LoVo (cell line): ENCODE measurements at places on chromosomes 2 and 18.

DNA sequence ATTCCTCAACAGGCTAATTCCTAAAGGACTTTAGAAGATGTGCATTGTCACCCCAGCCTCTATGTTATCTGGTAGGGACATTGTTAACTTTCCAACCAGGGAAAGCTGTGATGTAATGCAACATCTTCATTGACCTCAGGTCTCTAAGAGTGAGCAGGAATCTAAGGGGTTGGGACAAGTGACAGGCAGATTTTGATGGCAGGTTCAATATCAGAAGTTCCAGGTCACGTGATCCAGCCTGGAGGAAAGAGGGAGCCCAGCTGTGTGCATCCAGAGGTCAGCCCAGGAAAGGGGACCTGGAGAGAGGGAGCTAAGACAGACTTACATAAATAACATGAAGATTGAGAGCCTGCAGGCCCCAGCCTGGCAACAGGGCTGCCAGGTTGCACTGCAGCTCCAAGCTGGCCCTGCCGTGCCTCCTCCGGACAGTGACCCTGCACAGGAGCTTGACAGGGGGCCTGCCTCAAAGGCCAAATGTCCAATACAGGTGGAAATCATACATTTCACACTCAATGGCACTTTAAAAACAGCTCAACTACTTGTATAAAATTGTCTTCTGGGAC is 262.2 kb upstream of the MGAT5 start:
- DNase-seq, result no peak

DNA sequence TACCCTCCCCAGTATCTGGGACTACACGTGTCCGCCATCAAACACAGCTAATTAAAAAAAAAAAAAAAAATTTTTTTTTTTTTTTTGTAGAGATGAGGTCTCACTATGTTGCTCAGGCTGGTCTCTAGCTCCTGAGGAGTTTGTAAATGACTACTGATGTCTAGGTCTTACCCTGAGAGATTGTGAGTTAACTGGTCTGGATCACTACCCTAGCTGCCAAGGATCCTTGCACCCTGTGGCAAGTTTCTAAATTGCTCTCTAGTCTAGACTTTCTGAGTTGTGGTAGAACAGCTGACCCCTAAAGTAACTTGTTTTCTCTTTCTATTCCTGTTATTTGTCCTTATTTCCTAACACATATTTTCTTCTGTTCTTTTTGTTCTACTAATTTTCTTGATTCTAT is 44.5 kb downstream of the ABHD3 start:
- no peak for DNase-seq

- DNase-seq, result no peak
These were observed 42.8 kb upstream of the MAP2 start for GRCh38 chr2:209381091-209381490.

DNA sequence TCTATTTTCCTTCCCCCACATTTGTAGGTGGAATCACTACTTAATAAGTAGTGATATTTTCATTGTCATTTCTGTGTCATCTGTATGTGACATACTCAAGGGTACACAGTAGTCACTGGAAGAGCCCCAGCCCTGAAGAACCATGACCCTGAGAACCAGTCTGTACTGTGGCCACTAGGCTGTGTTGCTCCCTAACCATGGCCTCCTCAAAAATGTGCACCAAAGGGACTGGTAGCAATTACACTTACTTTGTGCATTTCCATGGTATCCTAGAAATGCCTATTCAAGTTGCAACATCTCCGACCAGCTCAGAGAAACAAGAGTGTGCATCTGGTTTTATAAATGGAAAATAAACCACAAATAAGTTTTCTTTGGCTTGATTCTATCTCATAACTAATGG is 155.1 kb downstream of the DOCK10 start:
- no peak for DNase-seq

DNA sequence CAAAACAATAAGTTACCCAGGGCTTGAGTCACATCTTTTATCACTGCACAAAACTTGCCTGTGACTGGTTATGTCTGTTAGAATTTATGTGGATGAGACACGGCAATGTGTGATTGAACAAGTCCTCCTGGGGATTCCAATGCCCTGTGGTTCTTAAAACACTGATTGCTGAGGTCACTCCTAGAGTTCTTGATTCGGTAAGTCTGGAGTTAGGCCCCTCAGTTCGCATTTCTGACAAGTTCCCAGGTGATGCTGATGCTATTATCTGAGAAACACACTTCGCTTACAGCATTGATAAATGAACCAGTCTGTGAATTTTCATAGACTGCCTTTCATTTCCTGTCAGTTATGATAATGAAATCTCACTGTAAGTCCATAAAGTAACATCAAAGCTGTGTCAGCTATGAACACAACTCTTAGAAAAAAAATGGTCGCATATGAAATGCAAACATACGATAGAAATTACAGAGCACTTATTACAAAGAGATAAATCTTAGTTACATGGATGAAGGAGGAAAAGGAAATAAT is 214.0 kb downstream of the DLGAP1 start:
- no peak for DNase-seq

GRCh38 chr2:85397925-85398331 is 12.2 kb downstream of the CAPG start:
- no peak for DNase-seq

- no peak for DNase-seq
These were observed 12.3 kb upstream of the CNGA3 start for GRCh38 chr2:98333922-98334321.

DNA sequence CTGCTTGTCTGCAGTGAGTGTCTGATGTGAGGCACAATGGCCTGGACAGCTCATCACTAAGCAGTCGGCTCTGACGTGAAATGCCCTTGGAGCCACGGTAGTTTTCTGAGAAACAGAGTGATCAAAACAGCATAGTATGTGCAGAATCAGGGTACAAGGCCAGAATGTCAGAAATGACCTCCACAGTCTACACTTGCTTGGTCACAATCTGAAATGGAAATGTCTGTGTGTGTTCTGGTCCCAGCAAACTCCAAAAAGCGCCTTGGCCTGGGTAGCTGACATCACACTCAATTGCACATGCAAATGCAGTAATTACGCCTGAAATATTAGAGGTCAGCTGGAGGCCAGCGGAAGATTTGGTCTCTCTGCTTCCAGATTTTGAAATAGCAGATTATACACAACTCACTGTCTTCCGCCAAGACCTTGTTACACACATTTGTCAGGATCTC is 95.4 kb downstream of the CTAGE1 start:
- DNase-seq, result no peak

DNA sequence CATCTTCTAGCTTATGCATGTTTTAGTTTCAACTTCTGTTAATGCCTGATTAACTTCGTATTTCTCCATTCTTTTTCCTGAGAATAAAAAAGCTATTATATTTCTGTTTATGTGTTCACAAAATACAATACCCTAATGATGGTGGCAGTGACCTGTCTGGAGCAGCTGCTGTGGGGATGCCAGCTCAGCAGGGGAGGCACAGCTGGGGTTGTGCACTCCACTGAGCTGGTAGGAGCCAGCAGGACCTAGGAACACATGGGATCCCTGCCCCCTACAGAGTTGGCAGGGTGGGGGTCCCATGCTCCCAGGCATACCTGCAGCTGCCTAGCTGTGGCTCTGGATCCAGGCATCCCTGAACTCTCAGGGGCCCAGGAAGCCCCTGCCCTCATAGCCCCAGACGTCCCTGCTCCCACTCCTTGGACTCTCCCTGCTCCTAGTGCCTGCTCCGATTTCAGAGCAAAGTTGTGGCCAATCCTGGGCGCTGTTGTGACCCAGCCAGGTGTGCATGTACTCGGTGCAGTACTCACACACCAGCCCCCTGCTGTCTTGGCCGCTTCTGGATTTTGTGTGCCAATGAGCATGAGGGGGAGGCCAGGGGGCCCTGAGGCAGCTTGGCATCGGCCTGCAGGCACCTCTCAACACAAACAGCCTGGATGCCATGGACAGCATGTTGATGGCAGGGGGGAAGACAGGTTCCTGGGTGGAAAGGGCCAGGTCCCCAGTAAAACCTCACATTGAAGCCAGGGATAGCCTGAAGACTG is 546.0 kb downstream of the ZNF804A start:
- no peak for DNase-seq

GRCh38 chr2:47897883-47898731 is 8.2 kb downstream of the FBXO11 start:
- no peak for DNase-seq

DNA sequence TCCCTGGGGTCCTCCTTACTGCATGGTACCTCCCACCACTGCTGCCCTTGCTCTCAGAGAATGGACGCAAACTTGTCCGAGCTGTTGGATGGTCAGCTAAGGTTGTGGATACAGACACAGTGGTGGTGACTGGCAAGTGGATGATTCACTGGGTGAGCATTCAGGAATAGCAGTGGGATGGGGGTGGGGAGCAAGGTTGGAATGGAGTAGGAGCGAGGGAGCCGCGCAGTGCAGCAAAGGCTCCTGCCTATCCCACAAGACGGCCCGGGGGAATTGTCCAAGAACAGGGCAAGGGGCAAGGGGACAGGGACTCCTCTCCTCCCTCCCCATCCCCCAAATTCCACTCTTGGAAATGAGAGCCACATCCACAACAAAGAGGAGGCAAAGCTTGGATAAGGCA is 102.2 kb downstream of the PIEZO2 start:
- no peak for DNase-seq

DNA sequence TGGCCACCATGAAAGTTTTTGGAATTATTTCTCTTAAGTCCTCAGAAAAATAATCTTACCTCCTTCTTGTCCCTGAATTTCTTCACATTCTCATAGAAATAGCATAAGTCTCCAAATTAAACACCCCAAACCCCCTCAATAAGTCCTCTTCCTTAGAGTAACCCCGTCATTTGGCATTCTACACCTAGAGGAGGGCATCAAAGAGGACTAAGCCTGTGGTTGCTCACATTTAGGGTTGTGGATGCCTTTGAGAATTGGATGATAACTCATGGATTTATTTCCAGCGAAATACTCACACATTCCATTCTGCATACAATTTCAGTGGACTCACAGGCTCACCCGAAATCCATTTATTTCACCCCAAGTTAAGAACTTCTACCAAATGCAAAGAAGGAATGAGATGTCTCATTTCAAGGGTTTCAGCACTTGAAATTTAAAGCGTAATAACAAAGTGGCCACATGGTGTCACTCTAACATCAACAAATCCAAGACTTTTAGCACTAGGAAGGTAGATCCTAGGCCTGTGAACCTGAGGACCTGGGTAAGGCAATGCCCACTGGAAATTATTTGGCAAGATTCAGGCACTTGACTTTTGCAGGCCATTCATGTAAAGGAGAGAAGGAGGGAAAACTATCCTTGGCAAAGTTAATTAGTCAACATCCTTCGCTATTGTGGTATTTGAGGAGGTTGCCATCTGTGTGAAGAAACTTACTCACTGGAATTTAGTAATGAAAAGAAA is 24.6 kb downstream of the DYTN start:
- peak; percentile 59 for DNase-seq

GRCh38 chr2:143252138-143252907 is 123.1 kb downstream of the ARHGAP15 start:
- no peak for DNase-seq

DNA sequence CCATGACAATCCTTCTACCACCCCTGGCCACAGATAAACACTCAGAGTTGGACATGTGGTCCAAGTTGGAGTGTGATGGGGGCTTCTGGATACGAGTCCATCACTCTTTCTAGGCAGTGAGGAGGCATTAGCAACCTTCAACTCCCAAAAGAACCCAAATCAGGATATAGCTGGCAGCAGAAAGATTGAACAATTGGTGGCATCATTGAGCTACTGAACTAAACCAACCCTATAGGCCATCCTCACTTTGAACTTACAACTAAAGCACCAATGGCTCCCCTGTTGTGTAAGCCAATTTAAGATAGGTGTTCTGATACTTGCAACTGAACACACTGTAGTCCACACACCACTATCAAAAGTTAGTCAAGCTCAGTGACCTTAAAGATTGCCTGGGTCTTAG is 24.0 kb upstream of the MARCO start:
- no peak for DNase-seq
